ENCODE measurements at places on chromosomes 16 and 17.

GRCh38 chr17:21127509-21128077 is 829 bp downstream of the DHRS7B start:
- no peak for DNase-seq

DNA sequence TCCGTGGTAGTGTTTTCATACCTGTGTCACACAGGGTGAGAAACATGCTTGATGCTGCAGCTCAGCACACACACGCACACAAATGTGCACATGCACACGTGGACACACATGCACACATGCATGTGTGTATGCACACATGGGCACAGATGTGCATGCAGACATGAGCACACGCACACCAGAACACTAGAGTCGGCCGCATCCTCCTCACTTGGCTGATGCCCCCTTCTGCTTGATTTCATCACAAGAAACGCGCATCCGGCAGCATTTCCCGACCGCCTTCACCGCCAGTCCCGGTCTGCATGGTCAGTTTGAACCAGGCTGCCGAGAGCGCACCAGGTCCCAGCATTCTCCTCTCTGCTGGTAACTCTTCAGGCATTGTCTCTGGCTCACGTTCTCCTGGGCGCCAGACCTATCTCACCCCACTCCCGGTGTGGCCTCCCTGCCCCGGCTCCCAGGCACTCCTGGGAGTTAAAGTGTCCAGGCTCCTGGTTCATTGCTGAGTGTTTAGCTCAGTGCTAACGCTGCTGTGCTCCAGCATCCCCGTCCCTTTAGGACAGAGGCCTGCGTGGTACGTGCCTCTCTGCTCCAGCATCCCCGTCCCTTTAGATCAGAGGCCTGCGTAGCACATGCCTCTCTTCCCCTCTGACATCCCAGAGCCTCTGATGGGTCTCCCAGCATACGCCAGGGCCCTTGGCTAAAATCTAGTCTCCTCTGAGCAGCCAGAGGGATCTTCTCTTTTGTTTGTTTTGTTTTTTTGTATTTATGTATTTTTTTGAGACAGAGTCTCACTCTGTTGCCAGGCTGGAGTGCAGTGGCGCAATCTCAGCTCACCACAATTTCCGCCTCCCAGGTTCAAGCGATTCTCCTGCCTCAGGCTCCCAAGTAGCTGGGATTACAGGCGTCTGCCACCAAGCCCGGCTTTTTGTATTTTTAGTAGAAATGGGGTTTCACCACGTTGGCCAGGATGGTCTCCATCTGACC is 16.0 kb downstream of the BAIAP2 start:
- DNase-seq: no peak

DNA sequence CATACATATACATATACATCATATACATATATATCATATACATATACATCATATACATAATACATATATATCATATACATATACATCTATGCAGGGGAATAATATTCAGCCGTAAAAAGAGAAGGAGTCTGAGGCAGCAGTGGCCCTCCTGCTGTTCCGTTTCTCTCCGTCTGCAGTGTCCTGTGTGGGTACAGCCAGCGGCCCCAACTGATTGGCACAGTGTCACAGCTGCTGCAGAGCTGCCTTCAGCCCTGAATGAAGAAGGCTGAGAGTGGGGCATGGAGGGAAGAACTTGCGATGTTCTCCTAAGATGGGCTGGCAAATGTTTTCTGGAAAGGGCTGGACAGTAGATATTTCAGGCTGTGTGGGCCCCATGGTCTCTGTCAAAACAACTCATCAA is 146.9 kb downstream of the SNX29 start:
- DNase-seq: no peak

DNA sequence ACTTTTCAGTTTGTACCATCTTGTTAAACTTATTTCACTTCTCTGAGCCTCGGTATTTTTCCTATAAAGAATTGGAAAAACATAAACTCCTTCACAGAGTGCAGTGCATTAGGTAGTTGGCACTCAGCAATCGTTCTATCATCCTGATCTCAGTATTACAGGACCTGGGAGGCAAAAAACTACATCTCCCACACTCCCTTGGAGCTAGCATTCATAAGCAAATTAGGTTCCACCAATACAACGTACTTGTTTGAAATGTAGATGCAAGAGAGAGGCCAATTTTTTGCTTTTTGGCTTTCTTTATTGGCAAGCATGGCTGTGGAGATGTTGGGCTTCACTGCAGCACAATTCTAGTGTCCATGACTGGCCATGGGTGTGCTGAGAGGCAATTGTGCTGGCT is 285.2 kb downstream of the CA10 start:
- no peak for DNase-seq
